ENCODE measurements at places on chromosomes 1 and 21.

DNA sequence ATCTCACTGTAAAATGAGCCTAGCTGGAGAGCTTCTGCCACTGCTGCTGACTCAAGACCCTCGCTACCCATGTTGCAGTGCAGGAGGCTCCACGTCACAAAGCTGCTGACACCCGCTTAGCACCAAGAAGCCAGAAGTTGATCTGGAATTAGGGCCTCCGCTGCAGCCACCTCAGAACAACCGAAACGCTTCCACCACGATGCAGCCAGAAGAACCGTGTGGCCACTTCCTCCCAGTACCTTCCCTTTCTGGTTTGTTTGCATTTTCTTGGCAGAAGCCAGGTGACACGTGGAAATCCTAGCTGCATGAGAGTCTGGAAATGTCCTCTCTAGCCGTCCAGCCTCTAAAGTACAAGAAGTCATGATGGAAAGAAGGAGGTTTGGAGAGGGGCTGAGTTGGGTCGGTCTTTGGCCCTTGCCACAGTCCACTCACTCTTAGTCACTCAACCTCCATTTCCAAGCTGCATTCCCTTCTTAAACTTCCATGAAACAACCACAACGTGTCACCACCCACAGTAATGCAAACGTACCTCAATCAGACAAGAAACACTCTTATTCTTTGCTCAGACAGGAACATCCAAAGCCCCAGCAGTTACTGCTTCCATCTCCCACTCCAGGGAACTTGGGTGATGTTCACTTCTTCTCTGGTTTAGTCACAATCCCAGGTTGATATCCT lies 10.0 kb upstream of the CDA start:
- DNase-seq: no peak

- DNase-seq: no peak
Observed at GRCh38 chr1:85849660-85850059, 141.4 kb upstream of the ZNHIT6 start.

DNA sequence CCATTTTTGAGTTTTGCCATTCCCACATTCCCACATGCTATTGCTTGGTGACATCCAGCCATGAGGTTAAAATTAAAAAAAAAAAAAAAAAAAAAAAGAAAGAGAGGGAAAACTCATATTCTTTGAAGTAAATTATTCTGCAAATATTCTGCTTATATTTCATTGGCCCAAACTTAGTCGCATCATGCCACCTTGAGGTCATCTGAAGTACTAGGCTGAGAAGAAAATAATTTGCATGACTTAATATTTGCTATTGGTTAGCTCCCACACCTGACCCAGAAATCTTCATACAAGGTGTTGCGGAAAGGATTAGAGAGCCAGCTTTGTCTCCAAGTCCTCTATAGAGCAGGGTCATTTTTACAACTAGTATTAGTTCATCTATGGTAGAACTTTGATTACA lies 2206.0 kb downstream of the MRPL39 start:
- DNase-seq: no peak

- no peak for DNase-seq
Observed at GRCh38 chr1:248686815-248687214, 15.8 kb downstream of the OR14I1 start.

DNA sequence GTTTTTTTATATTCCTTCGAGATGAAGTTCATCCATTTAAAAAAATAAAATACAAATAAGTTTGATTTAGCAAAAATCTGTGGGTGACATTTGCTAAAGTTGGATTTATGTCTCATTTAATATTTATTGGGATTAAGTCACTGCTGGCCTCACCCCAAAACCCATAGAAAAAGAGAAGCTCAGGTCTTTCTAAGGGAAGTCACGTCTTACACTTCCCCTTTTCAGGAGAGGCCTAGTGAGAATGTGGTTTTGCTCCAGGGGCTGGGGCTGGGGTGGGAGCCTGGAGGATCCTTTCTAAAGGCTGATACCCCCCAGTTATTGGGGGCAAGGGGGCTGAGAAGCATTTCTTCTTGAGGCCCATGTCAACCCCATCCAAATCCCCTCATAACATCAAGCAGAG lies 300.3 kb downstream of the DSCAM start:
- no peak for DNase-seq

- no peak for DNase-seq
Observed at GRCh38 chr1:42008264-42008663, 89.5 kb upstream of the HIVEP3 start.

GRCh38 chr1:4825800-4826450 lies 171.5 kb downstream of the AJAP1 start:
- peak; percentile 6 for DNase-seq

GRCh38 chr21:45146306-45146705 lies 71.9 kb downstream of the ADARB1 start:
- DNase-seq: no peak

- no peak for DNase-seq
Observed at GRCh38 chr1:107689159-107689558, 275.8 kb downstream of the VAV3 start.

DNA sequence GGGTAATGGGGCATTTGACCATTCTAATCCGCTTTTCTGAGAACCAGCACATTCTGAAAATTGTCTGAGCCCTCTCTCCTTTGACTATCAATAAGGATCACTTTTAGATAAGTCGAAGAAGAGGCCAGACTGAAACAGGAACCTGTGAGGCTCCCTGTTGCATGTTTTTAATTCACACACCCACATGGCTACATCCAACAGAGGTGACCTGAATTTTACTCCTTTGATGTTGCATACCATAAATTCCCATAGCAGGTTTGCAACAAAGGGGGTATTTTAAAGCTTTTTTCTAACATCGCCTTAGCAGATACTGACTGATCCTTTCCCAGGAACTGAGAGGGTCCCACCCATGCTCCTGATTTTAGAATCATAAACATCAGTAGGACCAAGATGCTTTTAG lies 450.8 kb downstream of the USP25 start:
- no peak for DNase-seq

- no peak for DNase-seq
Observed at GRCh38 chr1:162137179-162137960, 67.9 kb downstream of the NOS1AP start.

DNA sequence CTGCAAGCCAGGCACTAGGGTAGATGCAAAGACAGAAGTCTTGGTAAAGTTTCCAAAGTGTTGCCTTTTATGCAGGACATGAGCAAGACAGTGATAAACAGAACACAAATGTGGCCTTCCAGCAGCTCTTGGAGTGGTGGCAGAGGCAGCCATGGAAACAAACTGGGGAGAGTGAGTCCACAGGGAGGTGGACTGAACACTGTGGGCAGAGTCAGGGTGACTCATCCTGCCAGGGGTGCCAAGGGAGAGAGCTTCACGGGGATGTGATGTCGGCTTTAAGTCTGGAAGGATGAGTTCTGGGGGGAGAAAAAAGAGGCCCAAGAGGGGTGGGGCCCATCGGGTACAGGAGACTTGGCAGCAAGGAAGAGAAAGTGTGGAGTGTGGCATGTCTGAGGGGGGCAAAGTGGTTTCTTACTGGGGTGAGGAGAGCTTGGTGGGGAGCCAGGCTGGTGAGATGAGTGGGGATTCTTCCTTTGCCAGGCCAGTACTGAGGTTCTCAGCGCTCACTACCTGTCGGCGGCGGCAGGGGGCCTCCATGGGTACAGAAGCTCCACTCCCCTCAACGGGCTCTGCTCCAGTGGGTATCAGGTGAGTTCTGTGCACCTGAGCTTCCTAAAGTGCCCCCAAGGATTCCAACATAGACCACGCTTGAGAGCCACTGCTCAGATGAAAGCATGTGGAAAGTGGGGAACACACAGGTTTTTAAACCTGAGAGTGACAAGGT lies 41.8 kb downstream of the KIAA0040 start:
- DNase-seq: no peak

DNA sequence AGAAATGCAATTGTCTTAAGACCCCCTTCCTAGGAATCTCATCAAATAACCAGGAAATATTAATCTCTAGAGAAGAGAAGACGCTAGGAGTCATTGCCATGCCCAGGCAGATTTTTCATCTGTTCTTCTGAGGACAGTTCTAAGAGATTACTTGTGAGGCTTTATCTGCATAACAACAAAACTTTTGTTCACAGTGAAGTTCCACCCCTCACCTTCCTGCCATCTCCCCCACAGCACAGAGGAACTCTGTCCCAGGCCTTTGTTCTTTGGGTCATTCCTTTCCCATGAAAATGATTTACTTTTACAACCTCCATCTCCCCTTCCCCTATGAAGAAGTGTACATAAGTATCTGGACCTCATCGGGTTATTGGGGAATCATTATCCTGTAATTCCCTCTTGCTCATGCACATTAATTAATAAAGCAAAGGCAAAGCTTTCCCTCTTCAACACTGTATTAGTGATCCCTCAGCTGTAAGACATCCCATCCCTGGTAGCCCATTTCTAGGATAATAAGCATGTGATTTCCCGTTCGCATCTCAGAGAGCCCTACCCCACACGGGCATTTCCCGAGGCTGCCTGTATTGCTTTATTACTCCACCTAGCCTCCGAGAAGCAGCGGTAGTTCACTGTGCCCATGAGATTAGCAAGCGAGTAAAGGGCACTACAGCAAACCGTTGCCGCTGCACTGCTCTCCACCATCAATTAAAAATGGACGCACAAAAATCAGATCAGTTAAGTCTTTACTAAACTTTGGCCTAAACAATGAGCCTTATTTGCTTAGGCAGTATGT lies 384.4 kb upstream of the CAMK1G start:
- no peak for DNase-seq

DNA sequence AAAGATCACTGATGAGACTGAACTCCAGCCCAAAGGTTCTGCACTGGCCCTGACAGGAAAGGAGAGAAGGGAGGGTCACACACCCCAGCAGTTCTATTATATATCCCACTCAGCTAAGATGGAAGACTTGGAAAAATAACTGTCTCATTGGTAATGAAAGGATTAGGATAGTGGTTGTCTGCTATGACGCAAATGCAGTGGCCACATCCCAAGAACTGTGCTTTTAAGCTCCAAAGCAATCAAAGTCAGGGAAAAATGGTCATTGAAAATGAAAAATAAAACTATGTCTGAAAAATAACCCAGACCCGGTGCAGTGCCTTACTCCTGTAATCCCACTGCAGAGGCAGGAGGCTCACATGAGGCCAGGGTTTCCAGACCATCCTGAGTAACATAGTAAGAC lies 31.0 kb downstream of the PSMG1 start:
- DNase-seq: no peak

DNA sequence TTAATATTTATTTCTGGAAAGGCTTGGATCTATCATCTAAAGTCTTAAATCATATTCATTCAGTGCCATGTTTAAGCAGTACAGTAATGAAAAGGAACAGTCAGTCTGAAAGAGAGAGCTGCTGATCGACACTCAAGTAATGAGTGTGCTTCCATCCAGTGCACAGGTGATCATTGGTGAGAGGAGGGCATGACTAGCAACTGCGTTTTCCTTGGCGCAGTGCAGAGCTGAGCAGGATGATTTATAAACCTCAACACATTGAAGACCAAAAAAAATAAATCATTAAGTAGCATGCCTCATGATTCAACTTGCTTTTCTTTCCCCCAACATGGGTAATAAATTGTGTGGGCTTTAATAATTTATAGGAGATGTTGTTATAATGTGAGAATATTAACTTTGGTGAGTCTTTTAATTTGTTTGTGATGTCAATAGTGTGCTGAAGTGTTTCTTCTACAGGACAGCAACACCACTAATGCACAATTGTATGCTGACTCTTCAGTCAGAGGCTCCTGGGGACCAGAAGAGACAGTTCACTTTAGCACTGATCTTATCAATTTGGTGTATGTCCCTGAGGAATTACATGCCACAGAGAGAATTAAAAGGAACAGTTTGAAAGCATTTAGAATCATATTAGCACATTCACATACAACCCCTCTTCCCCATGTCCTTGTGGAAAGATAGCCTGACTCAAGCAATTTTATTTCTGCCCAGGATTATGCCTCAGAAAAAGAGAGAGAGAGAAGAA lies 199.7 kb upstream of the ADGRL2 start:
- DNase-seq: no peak

GRCh38 chr1:51686450-51686849 lies 69.6 kb downstream of the OSBPL9 start:
- no peak for DNase-seq

- DNase-seq: no peak
Observed at GRCh38 chr1:224481601-224482000, 47.0 kb upstream of the WDR26 start.

DNA sequence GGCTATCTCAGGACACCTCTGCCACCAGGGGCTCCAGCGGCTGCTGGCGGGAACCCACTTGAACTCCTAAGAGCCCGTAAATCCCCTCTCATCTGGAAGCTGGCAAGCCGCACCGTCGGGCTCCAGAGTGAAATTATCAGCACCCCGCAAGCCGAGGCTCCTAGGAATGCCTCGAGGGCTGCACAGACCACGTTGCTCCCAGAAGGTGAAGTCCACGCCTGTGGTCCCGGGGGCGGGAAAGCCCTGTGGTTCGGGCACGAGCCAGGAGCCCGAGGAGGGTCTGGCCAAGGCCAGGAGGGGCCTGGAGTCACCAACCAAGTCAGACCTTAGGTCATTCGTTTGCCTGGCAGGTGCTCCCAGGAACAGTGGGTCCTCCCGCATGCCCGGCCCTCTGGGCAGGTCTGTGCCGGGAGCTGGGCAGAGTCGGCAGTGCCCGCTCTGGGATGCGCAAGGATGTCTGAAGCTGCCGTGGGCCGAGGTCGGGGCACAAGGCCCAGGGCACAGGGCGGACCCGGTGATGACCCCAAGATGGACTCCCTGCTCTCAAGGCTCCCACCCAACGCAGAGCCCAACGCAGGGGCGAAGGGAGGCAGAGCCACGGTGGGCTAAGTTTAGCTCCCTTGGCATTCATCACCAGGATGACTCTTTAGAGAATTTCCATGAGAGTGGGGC lies 8.9 kb downstream of the ACTRT2 start:
- DNase-seq: no peak
